ENCODE measurements at places on chromosomes 7 and 10. TPM values are rescaled to one million over a fixed set of nuclear protein-coding genes. Genes with fewer than 3 reads are reported as not detected.

GRCh38 chr7:112398534-112398933 is 51.7 kb upstream of the IFRD1 start:
- no peak for DNase-seq

Gene IL2RA
- total RNA-seq: 0.73 TPM

DNA sequence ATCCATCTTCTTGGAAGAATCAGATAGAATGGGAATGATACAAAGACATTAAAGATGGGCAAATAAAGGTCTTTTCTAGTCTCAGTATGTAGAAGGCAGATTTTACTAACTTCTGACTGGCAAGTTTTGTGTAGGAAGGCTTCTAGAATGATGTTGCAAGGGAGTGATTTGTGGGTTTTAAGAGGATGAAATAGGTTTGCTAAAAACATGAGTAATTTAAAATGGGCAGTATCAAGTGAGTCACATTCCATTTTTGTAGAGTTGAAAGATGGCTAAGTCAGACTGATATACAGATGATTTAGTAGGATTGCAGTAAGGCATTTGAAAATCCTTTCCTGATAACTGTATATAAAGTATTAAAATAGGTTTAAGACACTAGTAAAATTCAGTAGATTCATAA is 777.4 kb downstream of the SORCS1 start:
- DNase-seq: no peak

Gene LMOD2
- 1,161 TPM for total RNA-seq

Gene PRLHR
- not detected for total RNA-seq

DNA sequence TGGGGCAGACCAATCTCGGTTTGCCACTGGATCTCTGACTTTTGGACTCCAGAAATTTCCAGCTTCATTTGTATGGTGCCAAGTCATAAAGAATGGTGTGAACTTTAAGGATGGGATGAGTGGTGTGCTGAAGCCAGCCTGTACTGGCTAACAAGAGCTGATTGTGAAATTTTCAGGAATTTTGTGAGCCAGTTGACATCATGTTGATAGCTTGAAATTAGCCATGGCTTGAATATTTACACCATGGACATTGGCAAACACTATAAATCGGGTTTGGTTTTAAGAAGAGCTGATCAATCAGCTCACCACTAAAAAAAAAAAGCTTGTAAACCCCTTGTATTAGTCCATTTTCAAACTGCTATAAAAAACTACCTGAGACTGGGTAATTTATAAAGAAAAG is 14.1 kb upstream of the MYH16 start:
- no peak for DNase-seq

Gene ASB4
- total RNA-seq: 1.2 TPM

- DNase-seq: no peak
Observed at GRCh38 chr7:130971297-130971696, 237.3 kb upstream of the KLF14 start.

DNA sequence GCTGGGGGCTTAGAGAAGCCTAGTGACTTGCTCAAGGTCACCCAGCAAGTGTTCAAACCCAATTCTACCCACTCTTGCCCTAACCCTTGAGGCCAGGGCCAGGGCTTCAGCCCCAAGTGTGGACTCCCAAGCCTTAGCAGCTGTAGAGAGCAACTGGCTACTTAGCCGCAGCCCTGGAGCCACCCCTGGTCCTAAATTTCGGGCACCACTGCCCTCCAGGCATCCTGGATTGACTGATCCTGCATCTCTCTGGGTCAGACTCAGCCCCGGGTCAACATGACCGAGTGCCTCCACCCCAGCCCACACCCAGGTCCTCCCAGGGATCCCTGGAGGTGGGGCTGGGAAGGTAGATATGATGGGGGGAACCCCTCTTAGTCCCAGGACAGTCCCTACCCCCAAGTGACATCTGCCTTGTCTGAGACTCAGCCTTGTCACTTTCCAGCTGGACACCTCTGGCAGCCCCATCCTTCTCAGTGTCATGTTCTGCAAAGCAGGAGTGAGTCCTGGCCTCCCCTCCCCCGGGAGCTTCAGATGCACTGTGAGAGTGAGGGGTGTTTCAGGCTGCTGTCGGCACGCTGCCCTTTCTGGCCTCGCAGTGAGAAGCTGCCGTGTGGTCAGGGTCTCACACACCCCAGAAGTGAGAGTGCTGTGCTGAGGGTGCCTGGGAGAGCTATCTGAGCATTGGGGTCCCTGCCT is 89.8 kb downstream of the ZMIZ1 start:
- DNase-seq: no peak

- no peak for DNase-seq
Observed at GRCh38 chr10:60192946-60193345, 196.7 kb downstream of the ANK3 start.

DNA sequence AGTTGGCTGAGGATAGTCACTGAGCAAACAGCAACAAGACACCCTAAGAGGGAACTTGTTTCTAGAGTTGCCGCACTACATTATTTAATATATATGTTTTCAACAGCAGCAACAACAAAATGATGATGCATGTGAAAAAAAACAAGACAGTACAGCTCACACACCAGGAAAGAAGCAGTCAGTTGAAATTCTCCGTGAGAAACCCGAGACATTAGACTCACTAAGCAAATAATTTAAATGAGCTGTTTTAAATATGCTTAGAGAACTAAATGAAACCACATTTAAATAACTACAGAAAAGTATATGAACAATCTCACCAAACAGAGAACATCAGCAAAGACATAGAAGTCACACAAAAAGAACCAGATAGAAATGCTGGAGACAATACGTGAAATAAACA is 426.3 kb upstream of the PFKP start:
- no peak for DNase-seq

Gene ZNF862
- total RNA-seq: 12.8 TPM

DNA sequence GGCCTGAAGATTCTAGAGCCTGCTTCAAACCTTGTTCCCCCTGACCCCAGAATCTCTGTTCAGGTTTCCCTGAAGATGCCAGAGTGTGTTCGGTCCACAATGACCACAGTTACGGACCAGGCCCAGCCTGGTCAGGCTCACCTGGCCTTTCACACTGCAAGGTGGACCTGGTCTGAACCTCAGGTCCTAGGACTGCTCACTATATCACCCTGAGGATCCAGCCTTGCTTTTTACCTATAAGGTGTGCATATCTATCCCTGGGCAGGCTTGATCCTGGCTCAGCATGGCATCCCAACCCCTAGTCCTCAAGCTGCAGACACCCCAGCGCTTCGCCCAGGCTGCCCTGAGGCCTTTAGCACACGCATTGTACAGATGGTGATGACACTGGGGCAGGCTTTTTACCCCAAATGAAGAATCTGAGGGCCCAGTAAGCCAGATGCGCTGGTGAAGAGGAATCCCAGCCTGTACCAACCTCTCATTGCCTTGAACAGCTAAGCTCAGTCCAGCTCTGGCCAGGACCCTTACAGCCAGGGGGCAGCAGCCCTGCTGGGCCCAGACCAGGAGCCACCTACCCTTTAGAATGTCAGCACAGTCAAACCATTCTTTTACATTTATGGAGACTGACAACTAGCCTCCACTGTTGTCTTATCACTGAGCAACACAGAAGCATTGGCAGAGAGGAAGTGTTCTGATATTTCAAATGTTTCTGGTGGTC is 28.0 kb downstream of the MAT1A start:
- no peak for DNase-seq

GRCh38 chr7:88015309-88015708 is 81.3 kb downstream of the ADAM22 start:
- no peak for DNase-seq

- DNase-seq: no peak
Observed at GRCh38 chr10:48700071-48700470, 15.4 kb downstream of the WDFY4 start.

- DNase-seq: no peak
Observed at GRCh38 chr7:123537026-123537642, 2.7 kb upstream of the IQUB start.

- no peak for DNase-seq
Observed at GRCh38 chr10:28951484-28951883, 274.2 kb downstream of the BAMBI start.

Gene SH2D4B
- not detected for total RNA-seq

GRCh38 chr10:34492081-34492480 is 323.0 kb downstream of the PARD3 start:
- DNase-seq: no peak

DNA sequence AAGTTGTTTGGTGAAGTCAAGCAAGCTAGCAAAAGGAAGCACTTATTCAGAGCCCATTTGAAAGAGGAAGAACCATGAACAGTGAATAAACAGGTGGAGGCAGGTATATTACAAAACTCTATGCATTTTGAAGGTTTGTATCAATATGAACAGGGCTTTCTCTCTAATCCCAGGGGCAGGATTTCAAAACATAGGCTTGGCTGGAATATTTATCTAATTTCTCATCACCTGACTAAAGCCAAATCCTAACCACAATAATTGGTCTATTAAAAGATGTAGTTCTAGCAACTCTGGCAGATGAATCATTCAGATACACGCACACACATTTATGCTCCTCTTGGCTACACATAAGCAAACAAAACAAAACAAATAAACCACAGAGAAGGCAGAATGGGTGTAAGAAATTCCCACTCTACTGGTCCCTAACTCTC is 554.4 kb downstream of the INHBA start:
- DNase-seq: no peak

Gene KLF14
- not detected for total RNA-seq

DNA sequence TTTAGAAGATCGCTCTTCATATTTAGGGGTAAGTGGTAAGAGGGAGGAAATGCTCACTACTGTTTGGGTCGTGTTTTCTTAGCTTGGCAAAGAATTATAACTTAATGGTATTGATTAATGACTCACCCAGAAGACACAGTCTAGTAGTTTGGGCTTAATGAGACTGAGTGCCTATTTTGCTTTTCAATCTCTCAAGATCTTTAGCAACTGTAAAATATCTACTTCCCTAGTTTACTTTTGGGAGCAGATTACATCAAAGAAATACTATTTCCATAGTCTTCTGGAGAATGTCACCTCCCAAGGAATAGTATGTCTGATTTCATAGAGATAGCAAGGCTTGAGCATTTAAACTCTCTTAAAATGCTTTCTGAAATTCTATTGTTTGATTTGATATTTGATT is 100.5 kb upstream of the SLC25A13 start:
- DNase-seq: no peak

Gene UBE2D1
- 34.7 TPM for total RNA-seq

GRCh38 chr7:55128693-55129394 is 110.0 kb downstream of the EGFR start:
- no peak for DNase-seq

- no peak for DNase-seq
Observed at GRCh38 chr7:28440055-28440601, 27.8 kb downstream of the CREB5 start.

DNA sequence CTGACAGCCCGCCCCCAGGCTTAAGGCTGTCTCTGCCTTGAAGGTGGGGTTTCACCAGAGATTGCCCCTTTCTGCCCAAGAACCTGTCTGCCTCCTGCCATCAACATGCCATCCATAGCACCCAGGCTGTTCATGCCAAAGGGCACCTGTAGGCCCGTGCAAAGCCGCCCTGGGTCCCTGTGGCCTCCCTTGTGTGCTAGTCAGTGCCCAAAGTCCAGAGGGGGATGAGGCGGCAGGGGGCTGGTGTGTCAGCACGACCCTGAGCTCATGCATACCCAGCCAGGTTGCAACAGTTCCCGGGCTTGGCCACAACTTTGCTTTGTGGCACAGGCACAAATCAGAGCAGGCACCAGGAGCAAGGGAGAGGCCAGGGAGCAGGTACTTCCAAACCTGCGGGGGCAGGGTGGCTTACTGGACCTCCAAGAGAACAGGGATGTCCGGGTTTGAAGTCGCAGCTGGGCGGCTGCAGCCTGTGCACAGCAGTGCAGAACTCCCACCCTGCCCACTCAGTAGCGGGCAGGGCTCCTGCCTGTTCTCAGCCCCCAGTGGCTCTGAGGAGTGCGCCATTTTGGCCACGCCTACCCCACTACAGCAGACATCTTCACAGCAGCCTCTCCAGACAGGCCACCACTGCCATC is 671.1 kb upstream of the GRM3 start:
- no peak for DNase-seq

- no peak for DNase-seq
Observed at GRCh38 chr7:24587853-24588252, 14.6 kb downstream of the PALS2 start.

Gene UBN2
- 20.2 TPM for total RNA-seq

Gene PITX3
- 0.51 TPM for total RNA-seq

DNA sequence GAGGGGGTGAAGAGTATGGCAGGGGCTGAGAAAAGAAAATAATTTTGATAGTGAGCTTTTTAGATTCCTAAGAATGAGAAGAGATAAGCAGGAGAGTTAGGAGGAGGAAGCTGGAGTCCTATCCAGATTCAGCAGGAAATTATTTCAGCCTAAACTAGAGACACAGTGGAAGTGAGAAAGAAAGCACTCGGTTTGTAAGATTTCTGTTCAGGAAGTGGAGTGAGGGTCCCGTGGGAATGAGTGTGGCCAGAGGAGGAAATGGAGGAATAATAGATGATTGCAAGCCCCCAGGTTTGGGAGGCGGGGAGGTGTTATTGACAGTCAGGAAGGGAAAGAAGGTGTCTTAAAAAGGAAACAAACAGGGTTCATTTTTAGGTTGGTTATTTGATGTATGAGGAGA is 84.8 kb upstream of the NRP1 start:
- no peak for DNase-seq

DNA sequence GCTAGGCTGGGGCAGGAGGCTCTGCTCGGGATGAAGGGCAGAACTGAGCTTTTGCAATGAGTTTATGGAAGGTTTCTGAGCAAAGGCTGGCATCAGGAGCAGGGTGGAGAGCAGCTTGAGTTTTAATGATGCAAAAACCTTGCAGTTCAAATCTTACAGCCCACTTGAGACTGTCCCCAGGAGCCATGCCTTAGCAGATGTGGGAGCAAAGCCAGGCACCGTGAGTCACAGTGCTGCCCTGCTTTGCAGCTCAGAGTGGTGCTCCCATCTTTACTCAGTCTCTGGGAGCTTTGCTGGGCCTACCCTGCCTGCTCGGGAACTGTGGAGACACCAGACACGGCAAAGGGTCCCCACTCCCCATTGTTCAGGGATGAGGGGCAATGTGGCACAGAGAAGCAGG is 122.4 kb upstream of the NPS start:
- no peak for DNase-seq

- DNase-seq: no peak
Observed at GRCh38 chr10:60654813-60655464, 123.3 kb upstream of the CDK1 start.

Gene TCERG1L
- total RNA-seq: not detected

- no peak for DNase-seq
Observed at GRCh38 chr7:9822458-9823290, 1151.0 kb upstream of the PHF14 start.

Data from cardiac septum (tissue), 1 donor.